ENCODE measurements at places on chromosomes 4 and X.

GRCh38 chrX:43861750-43862149 is 20.5 kb downstream of the MAOB start:
- no peak for DNase-seq

DNA sequence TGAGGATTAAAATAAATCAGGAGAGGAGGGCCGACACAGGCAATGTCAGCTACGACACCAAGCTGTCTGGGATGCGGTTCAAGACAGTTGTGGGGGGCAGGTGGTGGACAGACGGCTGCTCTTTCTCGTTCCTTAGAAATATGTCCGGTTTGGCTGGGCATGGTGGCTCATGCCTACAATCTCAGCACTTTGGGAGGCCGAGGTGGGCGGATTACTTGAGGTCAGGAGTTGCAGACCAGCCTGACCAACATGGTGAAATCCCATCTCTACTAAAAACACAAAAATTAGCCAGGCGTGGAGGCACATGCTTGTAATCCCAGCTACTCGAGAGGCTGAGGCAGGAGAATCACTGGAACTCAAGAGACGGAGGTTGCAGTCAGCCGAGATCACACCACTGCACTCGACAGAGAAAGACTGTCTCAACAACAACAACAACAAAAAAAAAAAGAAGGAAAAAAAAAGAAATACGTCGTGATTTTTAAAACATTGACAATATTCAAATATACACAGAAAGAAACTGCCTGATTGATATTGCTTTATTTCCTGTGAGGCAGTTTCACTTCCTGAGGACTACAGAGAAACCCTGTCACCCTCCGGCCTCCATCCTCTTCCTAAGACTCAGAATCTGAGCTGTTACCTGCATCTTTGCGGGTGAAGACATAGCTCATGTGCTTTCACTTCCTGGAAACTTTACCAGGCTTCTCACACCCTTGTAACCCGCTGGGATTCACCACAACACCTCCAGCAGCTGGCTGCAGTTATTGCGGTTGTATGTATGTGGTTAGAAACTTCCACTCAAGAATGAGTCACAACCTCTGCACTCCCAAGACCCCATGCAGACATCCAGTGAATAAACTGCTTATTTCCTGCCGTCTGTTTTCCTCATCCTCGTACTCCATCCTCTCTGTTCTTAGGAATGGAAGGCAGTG is 63.8 kb upstream of the STS start:
- peak; percentile 89 for DNase-seq

GRCh38 chrX:22196149-22196548 is 76.6 kb upstream of the CBLL2 start:
- no peak for DNase-seq

DNA sequence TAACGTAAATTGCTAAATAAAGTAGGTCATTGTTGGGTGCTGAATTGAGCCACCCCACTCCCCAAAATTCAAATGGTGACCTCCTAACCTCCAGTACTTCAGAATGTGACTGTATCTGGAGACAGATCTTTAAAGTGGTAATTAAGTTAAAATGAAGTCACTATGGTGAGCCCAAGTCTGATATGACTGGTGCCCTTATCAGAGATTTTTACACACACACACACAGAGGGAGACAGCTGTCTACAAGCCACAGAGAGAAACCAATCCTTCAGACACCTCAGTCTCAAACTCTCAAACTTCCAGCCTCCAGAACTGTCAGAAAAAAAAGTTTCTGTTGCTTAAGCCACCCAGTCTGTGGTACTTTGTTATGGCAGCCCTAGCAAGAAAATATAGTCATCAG is 879.2 kb upstream of the INTU start:
- DNase-seq, result no peak

DNA sequence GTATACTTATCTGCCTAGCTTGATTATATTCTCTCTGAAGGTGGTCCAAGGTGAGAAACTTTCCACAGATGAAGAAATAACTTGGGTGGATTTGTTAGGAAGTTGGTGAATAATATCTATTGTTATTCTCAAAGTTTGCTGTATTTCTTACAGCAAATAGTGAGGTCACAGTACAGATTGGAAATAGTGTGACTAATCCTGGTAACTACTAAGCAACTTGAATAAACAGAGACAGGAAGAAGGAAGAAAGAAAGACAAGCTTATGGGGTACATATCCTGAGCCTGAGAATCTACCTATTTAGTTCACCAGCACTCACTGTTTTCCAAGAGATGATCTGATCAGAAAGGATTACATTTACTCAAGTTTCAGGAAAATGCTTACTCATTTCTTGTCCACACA is 1416.1 kb downstream of the RPA4 start:
- DNase-seq, result no peak

DNA sequence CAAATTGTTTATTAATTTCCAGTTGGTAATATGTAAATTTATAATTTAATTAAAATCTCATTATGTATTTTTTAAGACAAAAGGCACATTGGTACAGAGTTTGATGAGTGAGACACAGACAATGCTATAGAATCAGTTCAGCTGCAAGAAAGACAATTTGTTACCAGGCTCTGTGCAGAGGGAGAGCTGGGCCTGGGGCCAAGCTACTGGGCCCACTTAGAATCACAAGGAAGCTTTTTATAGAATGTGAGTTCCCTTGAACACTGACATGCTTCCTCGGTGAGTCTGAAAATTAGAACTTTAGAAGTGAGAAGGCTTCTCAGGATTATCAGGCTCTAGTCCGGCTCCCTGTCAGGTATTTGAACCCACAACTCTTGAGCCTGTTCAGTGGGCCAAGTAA is 129.0 kb downstream of the AFF2 start:
- no peak for DNase-seq

DNA sequence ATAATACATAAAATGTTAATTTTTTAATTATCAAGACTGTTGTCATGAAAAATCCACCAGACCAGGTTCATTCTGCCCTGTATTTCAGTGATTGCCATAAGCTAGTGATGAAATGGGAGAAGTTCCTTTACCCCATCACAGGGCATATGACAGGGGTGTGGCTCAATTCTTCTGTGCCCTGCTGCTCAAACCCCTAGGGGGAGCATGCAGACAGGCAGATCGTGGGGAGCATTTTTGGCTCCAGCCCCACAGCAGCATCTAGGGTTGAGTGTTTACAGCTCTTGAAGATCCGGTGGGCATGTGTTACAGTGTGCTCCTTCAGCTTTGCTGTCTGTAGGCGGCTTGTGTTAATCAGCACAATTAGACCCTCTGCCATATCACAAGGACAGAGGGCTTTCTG is 700.7 kb downstream of the PCDH18 start:
- no peak for DNase-seq

- DNase-seq, result no peak
These were observed 71.3 kb downstream of the GLRA3 start for GRCh38 chr4:174757736-174758135.

DNA sequence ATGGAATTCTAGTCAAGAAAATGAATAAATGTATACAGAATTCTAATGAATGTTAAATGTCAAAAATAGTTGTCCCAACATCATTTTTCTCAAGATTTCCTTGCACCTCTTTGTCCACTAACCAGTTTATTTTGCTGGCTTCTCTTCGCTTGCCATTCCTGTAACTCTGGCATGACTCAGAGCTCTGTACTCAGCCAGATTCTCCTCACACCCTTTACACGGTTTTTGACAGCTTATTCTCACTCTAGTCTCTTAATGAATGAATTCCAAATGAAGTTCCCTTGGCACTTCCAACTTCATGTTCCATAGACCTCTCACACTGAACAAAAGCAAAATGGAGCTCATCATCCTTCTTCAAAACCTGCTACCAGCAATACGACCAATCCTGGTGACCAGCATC is 419.3 kb upstream of the SLIT2 start:
- peak; percentile 21 for DNase-seq

Data from AG08395 (cell line).